B cell (primary cell): ENCODE measurements at places on chromosomes 1 and 21.

GRCh38 chr1:12276225-12276624 lies 46.4 kb downstream of the VPS13D start:
- peaks cover 74% of the 10 kb centered on the region for H3K36me3 ChIP-seq
- no peak overlapping the region for H3K27ac ChIP-seq
- H3K27me3 ChIP-seq, result no peaks in the 10 kb centered on the region
- H3K4me3 ChIP-seq, result no peak overlapping the region
- no peaks in the 10 kb centered on the region for H3K4me1 ChIP-seq

DNA sequence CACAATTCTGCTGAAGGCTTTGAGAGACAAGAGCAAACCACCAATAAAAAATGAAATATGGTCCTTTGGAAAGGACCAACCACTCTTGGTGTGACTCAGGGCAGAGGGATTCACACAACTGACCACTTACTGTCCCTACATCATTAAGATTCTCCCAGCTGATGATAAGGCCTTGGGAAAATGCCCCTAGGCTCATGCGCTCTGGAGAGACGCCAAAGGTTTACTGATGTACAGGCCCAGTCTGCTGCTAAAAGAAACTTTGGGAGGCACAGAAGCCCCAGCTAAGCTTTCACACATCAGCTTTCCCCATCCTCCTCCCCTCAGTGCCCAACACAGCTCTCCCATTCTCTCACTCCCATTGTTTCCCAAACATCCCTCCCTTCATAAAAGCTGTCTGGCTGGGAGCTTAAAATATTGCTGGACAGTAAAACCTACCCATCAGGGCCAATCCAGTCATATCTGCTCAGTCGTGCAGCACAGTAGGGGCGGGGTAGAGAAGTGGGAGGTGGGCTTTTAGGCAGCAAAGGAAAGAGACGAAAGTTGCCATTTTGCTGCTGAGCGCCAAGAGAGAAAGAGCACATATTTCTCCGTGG lies at the start of gene GJA8:
TSS of gene GJA8 (plus strand) at position 543 of the 593 bp plus-strand sequence. CDS start 5,161 bp downstream, outside the sequence.
- DNase-seq, result no peak
- H3K27me3 ChIP-seq, result no peaks in the 10 kb centered on the region
- H3K27ac ChIP-seq, result no peak within 1 kb of the TSS
- no peak within 1 kb of the TSS for H3K4me3 ChIP-seq
- no peaks in the 10 kb centered on the region for H3K4me1 ChIP-seq
- no peaks in the 10 kb centered on the region for H3K36me3 ChIP-seq

DNA sequence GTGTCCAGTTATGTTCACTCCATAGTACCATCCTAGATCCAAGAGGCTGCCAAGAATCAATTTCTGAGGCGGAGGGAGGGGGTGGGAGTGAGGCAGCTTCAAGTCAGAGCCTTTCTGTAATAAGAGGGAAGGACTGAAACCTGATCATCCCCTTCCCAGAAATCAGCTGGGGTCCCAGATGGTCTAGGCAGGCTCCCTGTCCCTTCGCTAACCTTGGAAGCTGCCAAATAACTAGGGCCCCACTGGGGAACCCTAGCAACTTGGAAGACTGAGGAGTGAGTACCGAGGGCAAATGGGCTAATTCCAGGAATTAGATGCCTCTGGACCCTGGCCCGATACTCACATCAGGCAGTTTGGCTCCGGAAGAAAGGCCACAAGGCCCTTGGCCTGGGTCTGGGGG lies 113.3 kb downstream of the NAV1 start:
- H3K27ac ChIP-seq, result no peak overlapping the region
- H3K36me3 ChIP-seq, result no peaks in the 10 kb centered on the region
- peaks cover 10% of the 10 kb centered on the region for H3K4me1 ChIP-seq
- no peak overlapping the region for H3K4me3 ChIP-seq

DNA sequence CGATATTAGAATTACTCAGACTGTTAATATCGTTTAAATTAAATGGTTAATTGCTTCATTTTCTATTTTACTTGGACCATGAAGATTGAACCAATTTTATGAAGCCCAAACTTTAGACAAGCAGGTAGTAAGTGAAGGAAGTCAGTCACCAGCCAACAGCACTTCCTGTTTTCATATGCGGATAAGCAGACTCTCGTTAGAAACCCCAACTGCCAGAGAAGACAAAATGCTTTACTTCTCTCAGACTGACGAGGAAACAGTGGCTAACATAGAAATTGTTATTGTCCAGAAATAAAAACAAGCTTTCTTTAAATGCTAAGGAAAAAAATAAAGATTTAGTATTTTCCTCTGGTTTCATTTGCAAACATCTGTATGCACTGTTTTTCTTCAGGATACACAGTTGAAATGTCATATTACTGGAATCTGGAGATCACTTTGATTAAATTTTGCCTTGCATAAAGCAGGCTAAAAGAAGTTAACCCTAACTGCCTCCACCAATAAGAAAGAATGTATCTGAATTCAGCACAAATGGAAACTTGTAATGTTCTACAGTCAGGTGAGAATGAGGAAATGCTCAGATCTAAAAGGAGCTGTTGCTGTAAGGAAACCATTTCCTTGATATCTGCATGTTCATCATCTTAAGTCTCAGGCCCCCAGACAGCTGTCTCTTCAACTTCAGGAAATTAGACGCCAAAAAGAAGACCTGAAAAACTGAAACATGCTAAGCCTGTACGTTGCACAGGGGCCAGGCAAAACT lies 129.8 kb upstream of the SAMSN1 start:
- H3K4me3 ChIP-seq, result peak overlapping the region; percentile 24
- DNase-seq, result peak; percentile 67
- peaks cover 44% of the 10 kb centered on the region for H3K4me1 ChIP-seq
- H3K27ac ChIP-seq, result peak overlapping the region; percentile 74

- H3K27ac ChIP-seq, result no peak overlapping the region
- H3K4me3 ChIP-seq, result no peak overlapping the region
- no peaks in the 10 kb centered on the region for H3K36me3 ChIP-seq
- no peaks in the 10 kb centered on the region for H3K27me3 ChIP-seq
These were observed 62.5 kb upstream of the ZP4 start for GRCh38 chr1:237953238-237953637.

DNA sequence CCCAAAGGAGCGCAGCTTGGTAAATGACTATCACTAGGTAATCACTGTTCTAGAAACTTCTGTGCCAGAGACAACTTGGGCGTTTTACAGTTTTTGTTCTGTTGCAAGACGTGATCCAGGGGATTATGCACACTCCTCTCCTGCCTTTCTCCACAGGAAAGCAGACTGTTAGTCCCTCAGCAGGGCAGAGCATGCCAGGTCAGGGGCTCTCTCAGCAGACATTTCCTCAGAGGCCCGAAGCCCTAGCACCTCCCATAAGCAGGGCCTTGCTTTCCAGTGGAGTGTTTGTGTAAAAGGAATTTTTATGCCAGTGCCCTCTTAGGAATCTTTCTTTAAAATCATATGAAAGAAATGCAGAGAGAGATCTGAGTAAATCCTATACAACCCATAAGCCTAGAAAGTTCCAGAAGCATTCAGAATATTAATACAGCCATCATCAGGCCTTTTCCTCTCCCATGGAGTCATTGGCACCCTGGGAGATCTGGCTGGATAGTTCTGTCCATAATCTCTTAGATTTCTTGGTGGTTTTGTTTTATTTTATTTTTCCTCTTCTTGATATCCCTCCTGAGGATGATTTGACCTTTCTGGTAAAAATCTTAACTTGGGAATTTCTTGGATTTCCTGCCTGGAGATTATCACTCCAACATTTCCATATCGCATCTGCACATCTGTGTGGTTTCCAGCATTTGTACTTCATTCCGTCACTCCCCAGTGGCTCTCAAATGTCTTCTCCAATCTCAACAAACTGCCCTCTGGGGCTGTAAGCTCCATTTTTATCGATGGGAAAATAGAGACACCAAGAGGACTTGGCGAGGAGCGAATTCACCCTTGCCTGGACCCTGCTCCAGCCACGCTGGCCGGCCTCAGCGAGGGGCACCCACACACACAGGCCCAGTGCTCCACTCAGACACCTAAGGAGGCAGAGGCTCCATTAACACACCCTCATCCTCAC lies 116.1 kb downstream of the PSMG1 start:
- H3K27ac ChIP-seq, result no peak overlapping the region
- no peak overlapping the region for H3K4me3 ChIP-seq
- H3K27me3 ChIP-seq, result no peaks in the 10 kb centered on the region
- no peak for DNase-seq
- no peaks in the 10 kb centered on the region for H3K4me1 ChIP-seq
- no peaks in the 10 kb centered on the region for H3K36me3 ChIP-seq

- H3K36me3 ChIP-seq, result no peaks in the 10 kb centered on the region
- H3K27ac ChIP-seq, result no peak overlapping the region
- peak; percentile 83 for DNase-seq
These were observed 51.2 kb upstream of the SYNC start for GRCh38 chr1:32753532-32754316.

DNA sequence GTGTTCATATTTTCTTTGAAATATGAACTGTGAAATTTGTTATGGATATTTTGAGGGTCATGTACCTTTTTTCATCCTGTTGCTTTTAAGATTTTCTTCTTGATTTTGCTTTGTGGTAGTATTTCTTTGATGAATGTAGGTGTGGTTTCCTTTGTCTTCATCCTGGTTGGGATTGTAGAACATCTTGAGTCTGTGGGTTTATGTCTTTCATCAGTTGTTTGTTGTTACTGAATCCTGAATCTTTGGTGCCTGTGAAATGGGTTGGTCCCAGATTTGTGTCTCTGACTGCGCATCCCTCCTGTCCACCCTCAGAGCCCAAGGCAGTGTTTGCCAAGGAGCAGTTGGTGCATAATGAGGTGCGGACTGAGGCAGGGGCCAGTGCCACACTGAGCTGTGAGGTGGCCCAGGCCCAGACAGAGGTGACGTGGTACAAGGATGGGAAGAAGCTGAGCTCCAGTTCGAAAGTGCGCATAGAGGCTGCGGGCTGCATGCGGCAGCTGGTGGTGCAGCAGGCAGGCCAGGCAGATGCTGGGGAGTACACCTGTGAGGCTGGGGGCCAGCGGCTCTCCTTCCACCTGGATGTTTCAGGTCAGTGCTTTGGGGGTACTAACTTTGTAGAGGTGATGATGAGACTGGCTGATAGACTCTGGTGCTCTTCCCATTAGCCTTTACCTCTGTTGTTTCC lies 38.5 kb downstream of the OBSCN start:
- H3K27me3 ChIP-seq, result no peaks in the 10 kb centered on the region
- H3K36me3 ChIP-seq, result peaks cover 8% of the 10 kb centered on the region
- no peaks in the 10 kb centered on the region for H3K4me1 ChIP-seq
- no peak overlapping the region for H3K27ac ChIP-seq
- no peak overlapping the region for H3K4me3 ChIP-seq
- DNase-seq, result no peak

DNA sequence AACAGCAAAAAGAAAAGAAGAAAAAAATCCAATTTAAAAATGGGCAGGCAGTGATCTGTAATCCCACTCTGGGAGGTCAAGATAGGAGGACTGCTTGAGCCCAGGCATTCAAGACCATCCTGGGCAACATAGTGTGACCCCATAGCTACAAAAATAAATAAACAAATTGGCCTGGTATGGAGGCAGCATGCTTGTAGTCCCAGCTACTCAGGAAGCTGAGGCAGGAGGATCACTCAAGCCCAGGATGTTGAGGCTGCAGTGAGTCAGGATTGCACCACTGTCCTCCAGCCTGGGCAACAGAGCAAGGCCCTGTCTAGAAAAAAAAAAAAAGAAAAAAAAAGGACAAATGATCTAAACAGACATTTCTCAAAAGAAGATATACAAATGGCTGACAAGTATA lies 99.6 kb downstream of the EIF4G3 start:
- no peak overlapping the region for H3K4me3 ChIP-seq
- peaks cover 5% of the 10 kb centered on the region for H3K36me3 ChIP-seq
- no peaks in the 10 kb centered on the region for H3K4me1 ChIP-seq
- H3K27ac ChIP-seq, result no peak overlapping the region

GRCh38 chr1:234154320-234155251 lies 218.7 kb upstream of the COA6 start:
- peak; percentile 50 for DNase-seq
- no peaks in the 10 kb centered on the region for H3K36me3 ChIP-seq
- H3K27me3 ChIP-seq, result peaks cover 11% of the 10 kb centered on the region

GRCh38 chr21:31248598-31248997 lies 95.5 kb downstream of the TIAM1 start:
- no peak for DNase-seq
- H3K4me3 ChIP-seq, result no peak overlapping the region
- no peaks in the 10 kb centered on the region for H3K36me3 ChIP-seq
- no peaks in the 10 kb centered on the region for H3K27me3 ChIP-seq

DNA sequence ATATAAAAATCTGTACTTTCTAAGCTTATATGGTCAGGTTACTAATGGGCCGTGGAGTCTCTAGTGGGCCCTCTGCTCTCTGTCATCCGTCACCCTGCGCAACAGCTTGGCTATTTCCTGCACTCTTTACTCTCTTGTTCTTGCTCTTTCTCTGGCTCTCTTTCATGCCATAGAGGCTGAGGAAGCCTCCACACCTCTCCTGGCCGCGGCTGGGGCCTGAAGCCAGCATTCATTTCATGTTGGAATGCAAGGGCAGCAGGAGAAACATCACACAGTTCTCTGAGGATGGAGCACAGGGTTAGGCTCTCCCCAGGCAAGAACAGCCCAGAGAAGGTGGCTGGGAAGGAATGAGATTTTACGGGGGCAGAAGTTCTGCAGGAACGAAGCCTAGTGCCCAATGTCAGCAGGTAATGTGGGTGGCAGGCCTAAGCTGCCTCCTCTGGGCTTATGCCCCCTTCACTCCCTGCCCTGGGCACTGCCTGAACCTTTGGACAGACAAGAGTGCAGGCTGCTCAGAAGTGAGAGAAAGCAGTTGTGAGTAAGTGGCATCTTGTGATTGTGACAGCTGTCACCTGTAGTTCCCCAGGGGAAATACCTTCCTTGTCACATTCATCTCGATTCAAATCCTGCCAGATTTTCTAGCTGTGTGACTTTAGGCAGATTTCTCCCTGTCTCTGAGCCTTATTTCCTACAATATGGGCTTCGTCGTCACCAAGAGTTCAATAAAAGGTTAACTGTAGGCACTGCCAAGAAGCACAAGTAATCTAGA lies 3.6 kb upstream of the FHAD1 start:
- H3K4me3 ChIP-seq, result no peak overlapping the region
- no peak for DNase-seq
- peaks cover 34% of the 10 kb centered on the region for H3K27me3 ChIP-seq
- H3K27ac ChIP-seq, result no peak overlapping the region
- peaks cover 7% of the 10 kb centered on the region for H3K4me1 ChIP-seq
- no peaks in the 10 kb centered on the region for H3K36me3 ChIP-seq

DNA sequence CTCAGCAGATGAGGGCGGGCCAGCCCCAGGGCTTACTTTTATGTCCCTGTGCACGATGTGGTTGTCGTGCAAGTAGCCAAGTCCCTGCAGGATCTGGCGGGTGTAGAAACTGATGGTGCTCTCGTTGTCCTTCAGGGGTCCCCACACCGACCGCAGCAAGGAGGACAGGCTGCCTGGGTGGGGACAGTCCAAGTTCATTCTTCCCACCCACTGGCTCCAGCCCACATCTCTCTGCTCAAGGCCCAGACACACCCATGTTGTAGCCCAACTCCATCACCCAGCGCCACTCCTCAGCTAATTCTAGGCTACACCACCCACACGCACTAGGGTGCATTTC lies 7.0 kb downstream of the MAP3K6 start:
- no peak for DNase-seq
- peaks cover 58% of the 10 kb centered on the region for H3K4me1 ChIP-seq
- peak overlapping the region; percentile 50 for H3K4me3 ChIP-seq
- no peak overlapping the region for H3K27ac ChIP-seq

- H3K4me3 ChIP-seq, result no peak overlapping the region
- no peak for DNase-seq
- no peak overlapping the region for H3K27ac ChIP-seq
These were observed 4.5 kb downstream of the SYT6 start for GRCh38 chr1:114149211-114149610.

- no peak overlapping the region for H3K27ac ChIP-seq
- H3K36me3 ChIP-seq, result no peaks in the 10 kb centered on the region
- DNase-seq, result no peak
- no peak overlapping the region for H3K4me3 ChIP-seq
- H3K27me3 ChIP-seq, result no peaks in the 10 kb centered on the region
These were observed 641.1 kb downstream of the PLA2G4A start for GRCh38 chr1:187469836-187470235.
